ENCODE measurements at places on chromosomes 7 and 10. TPM values are rescaled to one million over a fixed set of nuclear protein-coding genes. Genes with fewer than 3 reads are reported as not detected.

The FRAT1 gene
- total RNA-seq, result 6.1 TPM

The CABCOCO1 gene
- not detected for total RNA-seq

The CALML3 gene
- total RNA-seq, result 0.40 TPM

The ENTPD1 gene
- total RNA-seq, result 4.5 TPM

The CACNA2D1 gene
- total RNA-seq, result 9.3 TPM

The IDI2 gene
- not detected for total RNA-seq

The PTN gene
- total RNA-seq, result 4.0 TPM

The PLCE1 gene
- total RNA-seq, result 42.4 TPM

The KCNIP2 gene
- total RNA-seq, result 1.5 TPM

The STAG3 gene
- total RNA-seq, result 1.4 TPM

The BTAF1 gene
- 25.0 TPM for total RNA-seq

The KCNH2 gene
- total RNA-seq, result 3.3 TPM

The TEX47 gene
- not detected for total RNA-seq

The CHN2 gene
- 12.8 TPM for total RNA-seq

The ZWINT gene
- total RNA-seq, result 91.1 TPM

The EDRF1 gene
- total RNA-seq, result 20.4 TPM

The ZC3HAV1 gene
- total RNA-seq, result 29.0 TPM

The TMEM26 gene
- total RNA-seq, result 0.50 TPM

The LHPP gene
- total RNA-seq, result 12.8 TPM

The SPDYE11 gene
- not detected for total RNA-seq

The SP4 gene
- total RNA-seq, result 3.9 TPM

The NXPH1 gene
- total RNA-seq, result 0.30 TPM

The AMPH gene
- 1.1 TPM for total RNA-seq

The BTBD16 gene
- total RNA-seq, result 0.40 TPM

The SEMA3E gene
- 1.2 TPM for total RNA-seq

The ZNF716 gene
- not detected for total RNA-seq
